Activated T-cell treated with anti-CD3 and anti-CD28 coated beads, Interleukin-2, amount 50 U/mL, for 4 hours (primary cell): ENCODE measurements at places on chromosomes 4 and X.

- DNase-seq: no peak
Observed at GRCh38 chr4:120004054-120004453, 62.6 kb downstream of the MAD2L1 start.

DNA sequence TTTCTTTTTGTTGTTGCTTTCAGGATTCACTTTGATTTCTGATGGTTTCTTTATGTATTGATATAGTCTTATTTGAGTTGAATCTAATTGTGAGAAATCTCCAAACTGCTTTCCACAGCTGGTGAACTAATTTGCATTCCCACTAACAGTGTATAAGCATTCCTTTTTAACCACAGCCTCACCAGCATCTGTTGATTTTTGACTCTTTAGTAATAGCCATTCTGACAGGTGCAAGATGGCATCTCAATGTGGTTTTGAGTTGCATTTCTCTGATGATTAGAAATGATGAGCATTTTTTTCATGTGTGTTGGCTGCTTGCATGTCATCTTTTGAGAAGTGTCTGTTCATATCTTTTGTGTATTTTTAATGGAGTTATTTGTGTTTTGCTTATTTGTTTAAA is 1023.1 kb downstream of the SH3BGRL start:
- DNase-seq: no peak

DNA sequence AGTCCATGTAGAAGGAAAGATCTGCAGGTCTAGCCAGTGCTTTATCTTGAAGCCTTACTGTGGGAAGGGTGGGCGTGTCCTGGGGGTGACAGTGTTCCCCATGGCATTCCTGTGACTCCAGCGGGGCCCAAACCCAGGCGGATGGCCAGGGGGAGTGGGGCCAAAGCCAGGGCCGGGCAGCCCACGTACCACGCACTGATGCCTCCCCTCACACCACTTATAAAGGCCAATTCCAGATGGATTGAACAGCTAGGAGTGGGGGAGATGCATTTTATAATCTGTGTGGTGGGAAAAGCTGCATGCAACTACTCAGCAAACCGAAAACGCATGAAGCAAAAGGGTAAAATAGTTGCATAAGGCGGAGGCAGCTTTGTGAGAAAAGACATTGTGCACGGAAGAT is 36.4 kb downstream of the NELFA start:
- no peak for DNase-seq

DNA sequence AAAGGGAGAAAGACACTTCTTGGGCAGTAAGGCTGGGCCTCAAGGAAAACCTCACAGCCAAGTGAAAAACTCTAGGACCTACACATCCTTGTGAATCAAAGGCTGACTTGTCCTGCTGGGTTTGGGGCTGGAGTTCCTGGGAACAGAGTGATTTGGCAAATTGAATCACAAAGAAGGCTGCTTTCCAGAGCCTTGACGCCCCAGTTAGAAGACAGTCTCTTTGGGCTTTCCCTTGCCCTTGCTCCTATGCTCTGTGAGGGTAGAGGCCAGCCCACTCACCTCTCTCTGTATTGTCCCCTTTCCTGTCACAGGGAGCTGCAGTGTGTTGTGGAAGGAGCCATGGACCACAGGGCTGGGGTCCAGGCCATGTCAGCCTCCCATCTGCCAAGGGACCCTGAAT is 9.6 kb downstream of the AMER1 start:
- DNase-seq: no peak

GRCh38 chr4:154005171-154005520 is 216.3 kb upstream of the SFRP2 start:
- DNase-seq: no peak

- no peak for DNase-seq
Observed at GRCh38 chrX:12548746-12549145, 242.5 kb upstream of the PRPS2 start.

- DNase-seq: no peak
Observed at GRCh38 chrX:13875572-13875971, 58.7 kb upstream of the GPM6B start.

GRCh38 chr4:169015186-169015623 is 5.2 kb upstream of the CBR4 start:
- DNase-seq: no peak

GRCh38 chr4:763922-764321 is 58.3 kb downstream of the PCGF3 start:
- DNase-seq: no peak
